ENCODE measurements at places on chromosomes 2 and 18.

- DNase-seq = no peak
Observed at GRCh38 chr18:74914052-74914591, 294.8 kb downstream of the PTGR3 start.

DNA sequence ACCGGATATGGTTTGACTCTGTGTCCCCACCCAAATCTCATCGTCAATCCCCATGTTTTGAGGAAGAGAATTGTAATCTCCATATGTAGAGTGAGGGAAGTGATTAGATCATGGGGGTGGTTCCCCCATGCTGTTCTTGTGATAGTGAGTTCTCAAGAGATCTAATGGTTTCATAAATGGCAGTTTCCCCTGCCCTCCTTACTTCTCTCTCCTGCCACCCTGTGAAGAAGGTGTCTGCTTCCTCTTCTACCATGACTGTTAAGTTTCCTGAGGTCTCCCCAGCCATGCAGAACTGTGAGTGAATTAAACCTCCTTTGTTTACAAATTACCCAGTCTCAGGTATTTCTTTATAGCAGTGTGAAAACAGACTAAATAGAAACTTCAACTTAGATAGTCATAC is 69.5 kb downstream of the SESTD1 start:
- no peak for DNase-seq

GRCh38 chr2:1795261-1796231 is 51.2 kb upstream of the PXDN start:
- DNase-seq = no peak

DNA sequence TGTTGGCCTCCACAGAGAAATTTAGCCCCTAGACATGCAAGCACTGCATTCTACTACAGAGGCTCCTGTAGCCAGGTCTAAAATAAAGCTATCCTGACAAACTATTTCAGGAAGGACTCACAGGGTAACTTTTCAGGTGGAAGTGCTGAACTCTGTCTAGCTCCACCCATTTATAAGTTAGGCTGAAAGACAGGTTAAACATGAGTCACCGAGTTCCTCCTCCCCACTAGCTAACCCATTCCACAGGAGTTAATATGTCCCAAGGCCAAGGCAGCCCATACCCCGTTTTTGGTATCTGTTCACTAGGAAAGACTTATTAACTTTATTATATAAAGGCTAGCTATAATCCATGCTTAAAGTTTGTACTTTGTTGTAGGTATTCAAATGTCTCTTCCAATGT is 3.5 kb downstream of the CWC22 start:
- DNase-seq = no peak

- DNase-seq = no peak
Observed at GRCh38 chr18:43389163-43389562, 111.9 kb upstream of the SYT4 start.

DNA sequence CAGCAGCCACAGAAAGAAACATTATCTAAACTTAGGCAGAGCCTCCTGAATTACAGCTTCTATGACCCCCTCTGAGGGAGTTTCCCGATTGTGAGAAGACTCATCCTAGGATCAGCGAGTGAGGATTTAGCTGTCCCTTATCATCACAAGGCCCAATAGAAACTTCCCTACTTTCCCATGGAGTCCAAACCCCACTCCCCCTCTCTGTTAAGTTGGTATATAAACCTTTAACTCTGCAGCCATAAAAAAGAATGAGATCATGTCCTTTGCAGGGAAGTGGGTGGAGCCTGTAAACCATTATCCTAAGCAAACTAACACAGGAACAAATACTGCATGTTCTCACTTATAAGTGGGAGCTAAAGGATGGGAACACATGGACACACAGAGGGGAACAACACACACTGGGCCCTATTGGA is 78.8 kb downstream of the MYL12B start:
- DNase-seq = no peak

DNA sequence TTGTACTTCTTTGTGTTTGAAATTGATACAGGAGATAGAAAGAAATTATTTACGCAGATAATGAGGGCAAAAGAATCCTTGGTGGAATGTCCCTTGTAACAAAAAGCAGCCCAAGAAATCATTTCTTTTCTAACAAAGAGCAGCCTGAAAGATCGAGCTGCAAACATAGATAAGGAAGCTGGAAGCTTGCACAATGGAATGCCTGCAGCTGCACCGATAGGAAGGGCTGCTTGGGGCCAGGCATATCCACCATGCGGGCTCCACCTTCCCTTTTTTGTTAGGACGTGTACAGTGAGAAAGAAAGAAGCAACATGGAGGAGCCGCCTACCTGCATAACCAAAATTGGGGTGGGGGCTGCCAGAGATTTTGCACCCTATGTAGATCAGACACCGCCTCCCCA is 568.7 kb downstream of the METTL4 start:
- no peak for DNase-seq

- DNase-seq = no peak
Observed at GRCh38 chr2:16973586-16974286, 308.1 kb upstream of the CYRIA start.

DNA sequence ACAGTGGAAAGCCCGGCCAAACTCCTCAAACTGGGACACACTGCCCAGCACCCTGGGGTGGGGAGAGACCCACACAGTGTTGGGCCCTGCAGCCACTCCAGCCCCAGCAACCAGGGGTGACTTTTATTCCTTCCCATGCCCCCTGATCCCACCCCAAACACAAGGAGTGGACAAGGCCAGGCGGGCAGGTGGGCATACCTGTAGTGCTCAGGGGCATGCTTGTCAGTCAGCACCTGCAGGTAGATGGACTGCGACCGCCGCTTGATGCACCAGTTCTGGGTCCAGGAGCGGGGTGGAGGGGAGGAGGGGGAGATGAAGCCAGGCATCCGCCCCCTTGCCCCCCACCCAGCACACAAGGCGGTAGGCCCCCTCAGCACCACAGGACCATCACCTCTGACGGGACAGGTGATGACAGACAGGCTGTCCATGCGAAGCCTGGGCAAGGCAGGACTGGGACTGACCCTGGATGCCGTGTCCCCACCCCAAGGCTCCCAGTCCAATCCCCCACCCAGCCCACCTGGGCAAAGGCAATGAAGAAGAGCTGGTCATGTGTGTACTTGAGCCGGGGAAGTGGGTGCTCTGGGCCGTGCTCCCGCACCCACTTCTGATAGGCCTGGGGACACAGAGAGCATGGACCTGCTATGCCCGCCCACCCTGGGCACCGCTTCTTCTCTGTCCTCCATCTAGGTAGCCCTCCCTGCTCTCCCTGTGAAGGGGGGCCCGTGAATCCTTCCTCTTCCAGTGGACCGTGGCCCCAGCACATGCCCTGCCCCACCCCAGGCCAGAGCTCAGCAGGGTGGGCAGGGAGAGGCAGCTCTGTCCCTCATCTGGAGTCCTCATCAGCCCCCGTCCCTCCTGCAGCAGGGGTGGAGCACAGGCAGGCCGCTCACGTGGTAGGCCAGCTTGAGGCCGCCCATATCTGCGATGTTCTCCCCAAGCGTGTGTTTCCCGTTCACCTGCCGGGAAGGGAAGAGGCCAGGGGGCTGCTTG is 7.1 kb downstream of the ECEL1 start:
- DNase-seq = no peak

DNA sequence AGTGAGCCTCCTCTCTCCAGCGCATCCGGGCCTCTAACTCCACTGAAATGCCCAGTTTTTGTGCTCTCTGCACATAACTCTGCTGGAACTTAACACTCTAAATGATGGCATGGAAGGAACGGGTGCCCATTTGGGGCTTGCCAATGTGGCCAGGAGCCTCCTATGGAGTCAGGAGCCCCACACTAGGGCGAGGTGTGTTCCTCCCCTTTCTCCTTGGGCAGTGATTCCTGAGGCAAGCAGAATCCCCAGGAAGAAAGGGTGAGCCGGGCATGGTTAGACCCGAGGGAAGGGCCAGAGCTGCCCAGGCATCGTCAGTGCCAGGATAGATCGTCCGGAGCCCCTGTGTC is 63.0 kb downstream of the DDX1 start:
- DNase-seq = no peak

- peak; percentile 41 for DNase-seq
Observed at GRCh38 chr2:62178741-62179271, 17.1 kb upstream of the B3GNT2 start.

All from uterus (tissue), 4 donors.